ENCODE measurements at places on chromosomes 1 and 21. TPM values are rescaled to one million over a fixed set of nuclear protein-coding genes. Genes with fewer than 3 reads are reported as not detected.

The PSMB4 gene
- 318 TPM for total RNA-seq

The KIF1B gene
- 18.3 TPM for total RNA-seq

The TPTE gene
- not detected for total RNA-seq

The CYP4A11 gene
- not detected for total RNA-seq

The IL19 gene
- total RNA-seq: not detected

The INTS3 gene
- 32.1 TPM for total RNA-seq

The REN gene
- not detected for total RNA-seq

The CFHR1 gene
- total RNA-seq: 0.16 TPM

The GBP7 gene
- not detected for total RNA-seq

The MYOG gene
- 0.09 TPM for total RNA-seq

The SRP9 gene
- 179 TPM for total RNA-seq

The HES5 gene
- not detected for total RNA-seq

The PPIAL4G gene
- not detected for total RNA-seq

The CYYR1 gene
- not detected for total RNA-seq

The THEM5 gene
- total RNA-seq: not detected

The NBPF4 gene
- not detected for total RNA-seq

The CCDC30 gene
- 0.95 TPM for total RNA-seq

The SDE2 gene
- 11.8 TPM for total RNA-seq

The NCF2 gene
- total RNA-seq: 0.16 TPM

The MMP23B gene
- total RNA-seq: 4.6 TPM

The S100A8 gene
- total RNA-seq: 0.32 TPM

The ARTN gene
- under 0.01 TPM for total RNA-seq

The MNDA gene
- not detected for total RNA-seq

The SPATA17 gene
- total RNA-seq: 1.4 TPM

The PCNT gene
- total RNA-seq: 19.9 TPM

The NLRP3 gene
- not detected for total RNA-seq

The SPRR3 gene
- not detected for total RNA-seq

The UBIAD1 gene
- 4.6 TPM for total RNA-seq

The NBPF10 gene
- 4.9 TPM for total RNA-seq

The APCS gene
- not detected for total RNA-seq

The HSD3B2 gene
- not detected for total RNA-seq

The BCL2L15 gene
- total RNA-seq: under 0.01 TPM

The FAF1 gene
- total RNA-seq: 35.0 TPM
